ENCODE measurements at places on chromosomes 7 and 10. TPM values are rescaled to one million over a fixed set of nuclear protein-coding genes. Genes with fewer than 3 reads are reported as not detected.

The IMMP2L gene
- total RNA-seq = 20.4 TPM

The CARD11 gene
- 9.2 TPM for total RNA-seq

DNA sequence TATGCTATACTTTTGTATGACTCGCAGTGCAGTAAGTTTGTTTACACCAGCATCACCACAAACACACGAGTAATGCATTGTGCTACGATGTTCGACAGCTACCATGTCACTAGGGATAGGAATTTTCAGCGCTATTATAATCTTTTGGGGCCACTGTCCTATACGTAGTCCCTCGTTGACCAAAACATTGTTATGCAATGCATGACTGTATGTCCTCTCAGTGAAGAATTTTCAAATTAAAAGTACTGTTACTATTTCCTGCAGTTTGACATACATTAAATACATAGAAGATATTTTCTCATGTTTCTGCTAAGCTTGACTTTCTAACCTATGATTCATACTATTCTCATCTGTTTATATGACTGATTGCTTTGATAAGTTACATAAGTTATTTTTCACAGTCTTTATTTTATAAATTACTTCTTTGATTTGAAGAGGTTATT lies 203.6 kb downstream of the VTI1A start:
- H3K4me1 ChIP-seq = no peaks in the 10 kb centered on the region

- no peak overlapping the region for H3K4me3 ChIP-seq
- H3K27me3 ChIP-seq = no peaks in the 10 kb centered on the region
- no peaks in the 10 kb centered on the region for H3K4me1 ChIP-seq
Measured at GRCh38 chr10:85604884-85605283, 761.7 kb downstream of the GRID1 start.

DNA sequence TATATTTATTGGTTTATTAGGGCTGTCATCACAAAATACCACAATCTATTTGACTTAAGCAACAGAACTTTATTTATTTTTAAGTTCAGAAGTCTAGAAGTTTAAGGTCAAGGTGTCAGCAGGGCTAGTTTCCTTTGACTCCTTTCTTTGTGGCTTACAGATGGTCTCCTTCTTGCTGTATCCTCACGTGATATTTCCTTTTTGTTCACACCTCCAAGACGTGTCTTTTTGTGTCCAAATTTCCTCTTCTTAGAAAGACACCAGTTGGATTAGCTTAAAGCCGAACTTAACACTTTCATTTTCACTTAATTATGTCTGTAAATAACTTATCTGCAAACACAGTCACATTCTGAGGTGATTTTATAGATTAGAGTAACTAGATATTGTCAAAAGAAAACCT lies 631.4 kb upstream of the POT1 start:
- no peak overlapping the region for H3K27ac ChIP-seq
- no peaks in the 10 kb centered on the region for H3K27me3 ChIP-seq
- no peak overlapping the region for H3K4me3 ChIP-seq
- no peaks in the 10 kb centered on the region for H3K4me1 ChIP-seq
- no peaks in the 10 kb centered on the region for H3K36me3 ChIP-seq
- no peak for DNase-seq

DNA sequence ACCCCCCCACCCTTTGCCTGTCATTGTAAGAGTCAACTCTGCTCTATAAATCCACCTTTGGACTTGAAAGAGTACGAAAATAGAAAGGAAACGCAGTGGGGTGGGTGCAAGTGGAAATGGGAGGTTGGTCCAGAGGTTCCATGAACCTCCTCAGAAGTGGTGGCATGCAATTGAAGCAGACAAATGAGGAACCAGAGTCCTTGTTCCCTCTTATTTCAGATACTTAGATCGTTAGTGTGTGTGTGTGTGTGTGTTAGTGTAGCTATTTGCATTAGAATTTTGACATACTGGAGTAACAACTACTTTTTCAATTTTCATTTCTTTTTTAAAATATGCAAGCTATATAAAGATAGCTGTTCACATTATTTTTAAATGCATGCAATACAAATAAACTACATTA lies 18.1 kb upstream of the TFAM start:
- no peaks in the 10 kb centered on the region for H3K4me1 ChIP-seq
- DNase-seq = no peak
- no peak overlapping the region for H3K27ac ChIP-seq
- peaks cover 44% of the 10 kb centered on the region for H3K36me3 ChIP-seq
- no peak overlapping the region for H3K4me3 ChIP-seq
- H3K27me3 ChIP-seq = no peaks in the 10 kb centered on the region

Measured in endodermal cell (in vitro differentiated cells).